ENCODE measurements at places on chromosomes 1 and 21.

DNA sequence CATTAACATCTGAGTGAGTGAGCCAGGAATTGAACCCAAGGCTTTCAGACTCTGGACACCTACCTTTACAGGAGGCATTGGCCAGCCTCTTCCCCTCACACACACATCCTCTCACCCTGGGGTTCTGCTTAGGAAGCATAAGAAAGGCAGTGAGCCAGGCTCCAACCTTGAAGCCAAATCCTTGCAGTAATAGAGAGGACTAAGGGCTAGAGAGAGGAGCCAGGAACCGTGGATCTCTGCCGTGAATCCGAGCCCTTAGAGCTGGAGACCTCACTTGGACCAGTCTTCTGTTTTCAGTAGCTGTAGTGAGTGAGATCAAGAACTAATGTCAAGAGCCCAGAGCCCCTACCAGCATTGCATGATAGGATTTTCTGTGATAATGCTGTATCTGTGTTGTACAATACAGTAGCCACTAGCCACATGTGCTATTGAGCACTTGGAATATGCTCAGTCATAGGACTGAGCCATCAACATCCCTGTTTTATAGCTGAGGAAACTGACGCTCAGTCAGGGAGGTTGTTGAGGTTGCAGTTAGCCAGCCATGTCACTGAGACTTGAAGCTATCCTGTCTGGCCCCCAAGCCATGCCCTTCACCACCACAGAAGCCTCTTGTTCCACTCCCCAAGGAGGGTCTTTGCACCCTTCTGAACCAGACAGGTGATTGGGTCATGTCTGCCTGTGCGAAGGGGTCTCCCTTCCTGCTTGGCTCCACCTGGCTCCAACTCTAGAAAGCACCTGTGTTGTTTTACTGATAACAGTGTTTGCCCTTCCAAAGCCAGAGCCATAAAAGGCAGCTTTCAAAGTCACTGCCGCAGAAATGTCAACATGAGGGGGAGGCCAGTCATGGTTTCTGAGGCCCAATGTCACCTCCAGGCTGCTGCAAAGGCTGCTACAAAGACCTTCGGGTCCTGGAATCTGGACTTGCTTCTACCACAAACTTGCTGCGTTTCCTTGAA lies 101.1 kb upstream of the JUN start:
- no peak for DNase-seq

- no peak for DNase-seq
Observed at GRCh38 chr1:184824691-184825323, 70.1 kb upstream of the EDEM3 start.

GRCh38 chr1:42721926-42722325 lies 18.1 kb downstream of the CLDN19 start:
- DNase-seq, result no peak

DNA sequence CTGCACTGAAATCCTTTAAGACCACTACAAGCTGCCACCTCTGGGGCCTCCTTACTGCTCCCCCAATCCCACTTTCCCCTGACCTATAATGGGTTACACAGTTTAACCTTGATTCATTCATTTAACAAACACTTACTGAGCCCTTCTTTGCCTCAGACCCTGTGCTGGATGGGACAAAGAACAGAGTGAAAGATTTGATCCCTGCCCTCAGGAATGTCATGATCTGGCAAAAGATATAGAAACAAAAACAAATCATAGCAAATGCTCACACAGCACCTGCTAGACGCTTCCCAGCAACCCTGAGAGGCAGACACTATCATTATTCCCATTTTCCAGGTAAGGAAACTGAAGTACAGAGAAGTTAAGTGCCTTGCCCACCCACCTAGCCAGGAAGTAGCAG lies 7.0 kb upstream of the AUNIP start:
- DNase-seq, result no peak

DNA sequence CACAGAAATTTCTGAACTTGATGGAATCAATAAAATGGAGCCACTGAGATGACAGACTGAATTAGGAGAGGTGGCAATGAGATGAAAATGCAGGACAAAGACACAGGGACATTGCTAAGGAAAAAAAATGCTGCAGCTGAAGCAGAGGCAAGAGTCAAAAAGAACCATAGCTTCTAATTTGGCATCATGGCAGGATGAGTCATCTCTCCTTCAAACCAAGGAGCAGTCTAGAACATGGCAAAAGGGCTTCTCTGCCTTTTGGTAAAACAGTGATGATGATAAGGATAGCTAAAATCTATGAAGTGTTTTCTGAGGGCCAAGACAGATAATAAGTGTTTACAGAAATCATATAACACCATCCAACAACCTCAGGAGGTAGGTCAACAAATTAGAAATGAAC lies 16.8 kb downstream of the SLC19A2 start:
- DNase-seq, result no peak

- no peak for DNase-seq
Observed at GRCh38 chr1:211591980-211592493, 13.1 kb upstream of the SLC30A1 start.

DNA sequence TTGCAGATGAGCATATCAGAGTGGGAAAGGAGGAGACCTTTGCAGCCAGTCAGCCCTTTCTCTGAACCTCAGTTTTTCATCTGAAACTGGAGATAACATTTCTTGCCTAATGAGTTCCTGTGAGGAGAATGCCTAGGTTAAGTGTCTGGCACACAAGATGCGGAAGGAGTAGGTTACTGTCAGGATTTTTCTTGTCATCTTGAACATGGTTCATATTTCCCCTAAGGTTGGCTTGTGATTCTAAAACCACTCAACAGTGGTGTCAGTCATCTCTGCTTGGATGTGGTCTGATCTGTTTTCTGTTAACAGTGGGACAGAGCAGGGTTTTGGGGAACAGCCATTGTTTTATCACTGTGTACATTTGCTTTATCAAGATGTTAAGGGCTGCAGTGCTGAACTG lies 70.6 kb downstream of the TGFB2 start:
- no peak for DNase-seq

- DNase-seq, result peak; percentile 69
Observed at GRCh38 chr1:33312413-33312749, 8.5 kb downstream of the A3GALT2 start.

GRCh38 chr1:59445040-59445439 lies 148.1 kb downstream of the FGGY start:
- no peak for DNase-seq

DNA sequence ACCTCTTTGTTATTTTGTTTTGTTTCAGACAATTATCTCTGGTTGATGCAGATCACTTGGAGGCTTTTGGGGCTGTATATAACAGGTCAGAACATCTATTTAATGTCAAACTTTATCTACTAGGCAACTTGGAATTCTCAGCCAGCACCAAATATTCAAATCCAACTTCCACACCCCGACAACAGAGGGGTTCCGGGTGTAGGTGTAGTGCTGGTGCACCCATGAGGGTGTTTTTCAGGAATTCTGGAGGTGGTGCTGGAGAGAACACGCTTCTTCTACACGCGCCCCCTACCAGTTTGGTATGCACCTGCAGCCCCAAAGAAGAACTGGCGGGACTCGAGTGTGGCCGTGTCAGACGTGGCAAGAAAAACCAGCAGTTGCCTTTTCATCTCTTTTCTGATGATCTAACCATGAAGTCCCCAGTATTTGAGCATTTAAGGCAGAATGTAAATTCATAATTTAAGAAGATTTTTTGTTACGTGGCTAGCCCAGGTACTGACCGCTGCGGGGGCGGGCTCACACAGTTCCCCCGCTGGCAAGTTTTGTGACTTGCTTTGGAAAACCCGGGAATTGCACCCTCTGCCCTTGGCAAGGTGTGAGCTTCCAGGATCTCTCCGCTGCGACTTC lies 462 bp upstream of the TLCD4 start:
- no peak for DNase-seq

DNA sequence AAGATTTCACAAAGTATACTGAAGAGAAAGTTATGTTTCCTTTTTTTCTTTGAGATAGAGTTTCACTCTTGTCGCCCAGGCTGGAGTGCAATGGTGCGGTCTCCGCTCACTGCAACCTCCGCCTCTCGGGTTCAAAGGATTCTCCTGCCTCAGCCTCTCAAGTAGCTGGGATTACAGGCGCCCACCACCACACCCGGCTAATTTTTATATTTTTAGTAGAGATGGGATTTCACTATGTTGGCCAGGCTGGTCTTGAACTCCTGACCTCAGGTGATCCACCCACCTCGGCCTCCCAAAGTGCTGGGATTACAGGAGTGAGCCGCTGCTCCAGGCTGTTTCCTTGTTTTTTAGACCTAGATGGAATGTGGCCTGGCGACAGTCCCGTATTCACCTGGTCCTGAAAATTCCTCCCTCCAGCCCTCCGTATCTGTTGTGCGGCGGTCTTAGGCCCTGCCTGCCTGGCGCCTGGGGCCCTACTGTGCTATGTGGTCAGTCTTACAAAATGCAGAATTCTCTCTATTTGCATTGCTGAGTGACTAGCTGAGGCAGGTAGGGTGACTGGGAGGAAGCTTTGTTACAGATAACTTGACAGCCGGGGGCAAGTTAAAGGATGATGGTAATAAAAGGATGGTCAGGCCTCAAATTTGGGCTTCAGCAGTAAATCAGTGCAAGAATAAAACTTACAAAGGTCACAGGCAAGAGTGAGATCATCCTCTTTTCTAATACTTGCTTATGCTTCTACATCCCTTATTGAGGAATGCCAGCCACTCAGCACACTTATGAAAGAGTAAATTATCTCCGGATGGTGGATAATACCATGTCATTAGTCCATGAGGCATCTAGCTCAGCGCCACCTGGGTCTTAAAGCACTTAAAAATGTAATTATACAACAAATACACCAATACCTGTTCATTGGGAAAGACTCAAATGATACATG lies 30.3 kb downstream of the PARK7 start:
- no peak for DNase-seq

DNA sequence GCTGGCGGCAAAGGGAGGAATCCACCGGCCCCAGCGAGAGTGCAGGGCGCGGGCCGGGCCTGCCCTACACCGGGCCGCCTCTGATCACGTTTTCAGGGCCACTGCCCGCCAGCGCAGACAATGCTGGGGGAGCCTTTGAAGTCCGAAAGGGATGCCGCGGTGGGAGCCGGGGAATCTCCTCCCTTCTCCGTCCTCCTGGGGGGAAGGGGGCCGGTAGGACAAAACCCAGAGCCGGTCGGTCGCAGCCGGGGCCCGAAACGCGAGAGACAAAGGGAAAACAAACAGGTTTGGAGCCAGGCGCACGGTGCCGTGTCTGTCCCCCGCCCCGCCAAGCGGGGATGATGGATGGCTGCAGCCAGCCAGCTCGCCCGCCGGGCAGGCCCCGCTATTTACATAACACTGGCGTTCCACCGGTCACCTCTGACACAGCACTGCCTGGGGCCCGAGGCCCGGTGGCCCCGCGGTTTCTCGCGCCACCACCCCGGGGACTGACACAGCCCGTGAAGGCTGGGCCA lies 92.0 kb downstream of the CASZ1 start:
- no peak for DNase-seq

DNA sequence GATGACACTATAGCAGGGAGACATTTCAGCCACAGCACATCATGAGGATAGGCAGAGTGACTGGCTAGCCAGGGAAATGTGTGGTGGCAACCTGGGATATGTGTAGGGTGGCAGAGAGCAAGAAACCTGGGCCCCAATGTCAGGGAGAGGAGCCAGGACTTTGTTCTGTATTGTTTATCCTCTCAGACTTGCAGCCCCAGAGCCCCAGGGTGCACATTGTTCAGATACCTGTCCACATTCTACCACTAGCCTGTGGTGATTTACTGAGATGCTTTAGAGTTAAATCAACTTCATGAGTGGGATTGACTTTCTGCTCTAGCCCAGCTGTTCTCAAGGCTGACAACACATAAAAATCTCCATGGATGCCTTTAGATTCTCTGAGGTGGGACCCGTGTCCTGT lies 61.5 kb downstream of the MAB21L3 start:
- DNase-seq, result no peak

DNA sequence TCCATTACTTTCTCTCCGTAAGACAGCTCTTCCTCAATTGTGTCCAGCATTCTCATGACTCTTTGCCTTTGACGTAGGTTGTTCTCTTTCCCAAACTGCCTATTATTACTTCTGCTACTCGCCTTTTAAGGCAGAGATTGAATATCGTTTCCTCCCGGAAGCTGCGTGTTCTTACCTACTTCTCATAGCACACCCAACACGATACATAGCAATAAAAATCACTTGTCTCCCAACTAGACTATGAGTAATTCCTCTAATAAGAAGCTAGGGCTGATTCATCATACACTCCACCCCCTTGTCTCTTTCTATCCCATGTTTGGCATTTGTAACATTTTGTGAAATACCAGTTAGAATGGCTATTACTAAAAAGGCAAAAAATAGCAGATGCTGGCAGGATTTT lies 55.8 kb upstream of the SGIP1 start:
- no peak for DNase-seq

- peak; percentile 23 for DNase-seq
Observed at GRCh38 chr1:7553042-7553690, 217.9 kb upstream of the VAMP3 start.

DNA sequence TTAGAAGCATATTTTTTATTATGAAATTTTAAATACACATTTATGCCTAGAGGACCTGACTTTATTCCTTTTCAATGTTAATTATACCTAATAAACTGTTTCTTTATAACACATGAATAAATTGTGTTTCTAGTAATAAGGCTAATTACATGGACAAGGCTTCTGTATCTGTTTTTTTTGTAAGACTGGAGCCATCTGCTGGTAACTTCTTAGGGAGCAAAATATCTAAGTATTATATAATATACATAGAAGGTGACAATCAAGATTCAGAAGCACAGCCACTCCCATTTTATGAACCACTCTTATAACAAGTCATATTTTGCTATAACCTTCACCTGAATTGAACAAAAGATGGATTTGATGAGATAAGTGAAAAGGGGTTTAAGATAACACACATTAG lies 84.2 kb downstream of the LBR start:
- no peak for DNase-seq

DNA sequence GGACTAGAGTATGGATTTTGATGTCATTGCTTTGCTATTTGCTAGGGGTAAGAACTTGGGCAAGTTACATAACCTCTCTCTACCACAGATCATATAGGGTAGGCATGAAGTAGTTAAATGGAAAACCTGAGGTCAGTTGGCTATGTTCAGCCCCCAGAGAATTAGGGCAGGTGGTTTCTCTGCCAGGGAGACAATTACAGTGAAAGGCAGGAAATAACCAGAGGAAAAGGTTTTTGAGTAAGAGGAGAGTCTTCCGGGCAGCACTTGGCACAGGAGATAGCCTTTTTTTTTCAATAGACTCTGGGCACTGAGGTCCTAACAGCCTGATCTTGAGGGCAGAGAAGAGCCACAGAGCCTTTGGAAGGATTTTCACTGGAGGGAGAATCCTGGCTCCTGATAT lies 16.7 kb upstream of the SERBP1 start:
- DNase-seq, result no peak

- DNase-seq, result no peak
Observed at GRCh38 chr1:31797216-31797615, 18.6 kb downstream of the SPOCD1 start.

DNA sequence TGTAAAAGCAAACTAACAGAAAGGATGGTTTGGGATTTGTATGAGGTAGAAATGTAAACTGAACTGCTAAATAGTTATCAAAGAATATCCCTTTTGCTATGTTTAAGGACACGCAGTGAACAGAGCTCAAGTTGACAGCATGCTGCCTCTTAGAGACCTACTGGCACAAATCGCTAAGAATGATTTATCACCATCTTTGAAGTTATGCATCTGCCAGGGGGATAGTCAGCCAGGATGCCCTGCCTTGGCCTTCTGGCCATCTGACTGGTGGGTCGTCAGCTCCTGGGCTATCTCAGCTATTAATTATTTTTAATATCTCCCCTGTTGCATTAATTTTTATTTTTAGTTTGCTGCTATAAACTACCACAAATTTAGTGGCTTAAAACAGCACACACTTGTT lies 334.8 kb upstream of the KAZN start:
- DNase-seq, result no peak

- DNase-seq, result peak; percentile 93
Observed at GRCh38 chr1:21901473-21901847, 35.6 kb downstream of the HSPG2 start.

Data from posterior vena cava (tissue), 2 donors.